Stimulated activated CD8-positive, alpha-beta memory T cell treated with anti-CD3 and anti-CD28 coated beads, Interleukin-4, amount 100 ng/mL, for 1 hour (primary cell): ENCODE measurements at places on chromosomes 5 and 9.

- no peak for DNase-seq
Observed at GRCh38 chr5:33785571-33785970, 106.2 kb downstream of the ADAMTS12 start.

DNA sequence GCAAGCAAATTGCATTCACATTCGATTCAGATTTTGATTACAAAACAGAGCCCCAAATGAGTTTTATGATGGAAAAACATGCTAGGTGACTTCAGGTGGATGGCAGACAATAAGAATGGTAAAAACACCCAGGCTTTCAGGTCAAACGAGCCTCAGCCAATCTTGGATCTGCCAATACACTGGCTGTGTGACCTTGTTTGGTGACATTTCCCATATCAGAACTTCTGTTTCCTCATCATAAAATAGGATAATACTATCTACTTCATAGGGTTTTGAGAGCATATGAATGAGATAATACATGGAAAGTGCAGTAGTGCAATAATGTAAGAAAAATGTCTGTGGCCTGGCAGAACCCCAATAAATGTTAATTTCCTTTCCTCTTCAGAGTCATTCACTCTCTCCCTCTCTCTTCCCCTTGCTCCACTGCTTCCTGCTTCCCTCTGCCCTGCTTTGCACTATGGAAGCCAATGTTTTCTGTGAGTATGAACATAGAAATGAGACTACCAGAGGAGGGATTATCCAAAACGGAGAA, 54.7 kb downstream of the SH3RF2 start:
- DNase-seq = no peak

GRCh38 chr9:8515748-8516147, 716.2 kb upstream of the DMAC1 start:
- no peak for DNase-seq

GRCh38 chr5:129460672-129460935, 506 bp downstream of the ADAMTS19 start:
- DNase-seq = no peak

- DNase-seq = no peak
Observed at GRCh38 chr5:14090755-14091154, 52.4 kb upstream of the TRIO start.
